ENCODE measurements at places on chromosomes 2 and 18. TPM values are rescaled to one million over a fixed set of nuclear protein-coding genes. Genes with fewer than 3 reads are reported as not detected.

GAL3ST2 gene
- not detected for polyA plus RNA-seq

DSC3 gene
- polyA plus RNA-seq = 0.52 TPM

FLACC1 gene
- polyA plus RNA-seq = 0.27 TPM

SPATS2L gene
- polyA plus RNA-seq = 263 TPM

CRYGD gene
- polyA plus RNA-seq = 23.9 TPM

RHOB gene
- 5.5 TPM for polyA plus RNA-seq

FAM237A gene
- polyA plus RNA-seq = not detected

GALR1 gene
- polyA plus RNA-seq = 0.32 TPM
